COLO829 (cell line): ENCODE measurements at places on chromosomes 1 and 21.

DNA sequence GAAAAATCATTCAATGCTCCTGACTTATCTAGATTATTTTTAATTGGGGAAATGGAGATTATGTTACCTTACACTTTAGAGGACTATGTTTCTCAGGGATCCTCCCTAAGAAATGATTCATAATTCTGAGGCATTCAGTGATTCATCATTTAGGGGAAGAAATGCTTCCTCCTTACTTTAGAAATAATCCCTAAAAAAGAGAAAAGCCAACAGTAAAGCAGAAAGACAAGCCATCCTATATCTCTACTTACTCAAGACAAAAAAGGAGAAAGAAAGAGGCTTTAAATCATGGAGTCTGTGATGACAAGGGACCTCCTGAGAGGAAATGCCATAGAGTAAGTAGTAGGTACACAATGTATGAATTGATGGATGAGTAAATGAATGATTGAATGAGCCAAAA lies 137.0 kb downstream of the BRINP2 start:
- DNase-seq, result no peak

DNA sequence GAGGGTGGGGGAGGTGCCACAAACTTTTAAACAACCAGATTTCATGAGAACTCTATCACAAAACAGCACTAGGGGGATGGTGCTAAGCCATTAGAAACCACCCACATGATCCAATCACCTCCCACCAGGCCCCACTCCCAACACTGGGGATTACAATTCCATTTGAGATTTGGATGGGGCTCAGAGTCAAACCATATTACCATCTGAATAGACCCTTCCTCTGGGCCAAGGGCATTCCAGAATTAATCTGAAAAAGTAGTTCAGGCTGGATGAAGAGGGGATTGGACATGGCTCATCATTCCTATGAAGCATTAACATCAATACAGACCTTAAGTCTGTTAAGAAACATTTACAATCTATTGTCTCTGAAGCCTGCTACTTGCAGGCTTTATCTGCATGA lies 149.9 kb upstream of the DNAH14 start:
- no peak for DNase-seq

GRCh38 chr1:171943973-171944561 lies 102.8 kb downstream of the DNM3 start:
- DNase-seq, result no peak

GRCh38 chr1:17307946-17308345 lies at the start of gene PADI4:
TSS of gene PADI4 (plus strand) at chr1:17308197. CDS start at chr1:17308223, 26 bp downstream.
- DNase-seq, result no peak

GRCh38 chr1:10819198-10819901 lies 22.9 kb upstream of the CASZ1 start:
- no peak for DNase-seq

DNA sequence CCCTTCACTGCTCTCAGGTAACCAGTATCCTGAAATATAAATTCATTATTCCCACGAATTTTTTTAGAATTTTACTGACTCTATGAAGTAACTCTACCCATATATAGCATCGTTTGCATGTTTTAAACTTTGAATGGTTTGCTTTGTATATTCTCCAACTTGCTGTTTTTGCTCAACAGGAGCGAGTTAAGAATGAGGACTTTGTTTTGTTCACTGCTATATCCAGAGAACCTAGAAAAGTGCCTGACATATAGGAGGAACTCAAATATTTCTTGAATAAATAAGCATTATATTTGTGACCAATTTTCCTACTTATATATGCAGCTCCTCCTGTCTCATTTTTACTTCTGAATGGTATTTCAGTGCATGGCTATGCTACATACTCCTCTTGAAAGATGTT lies 43.4 kb downstream of the NUF2 start:
- peak; percentile 63 for DNase-seq
